ENCODE measurements at places on chromosomes 1 and 21.

- DNase-seq: no peak
These were observed 8.7 kb downstream of the MAB21L3 start for GRCh38 chr1:116119876-116120275.

- no peak for DNase-seq
These were observed at the start of gene DOP1B for GRCh38 chr21:36156815-36157670. TSS of gene DOP1B (plus strand) at chr21:36156824. CDS start at chr21:36164734, 7,910 bp downstream.

DNA sequence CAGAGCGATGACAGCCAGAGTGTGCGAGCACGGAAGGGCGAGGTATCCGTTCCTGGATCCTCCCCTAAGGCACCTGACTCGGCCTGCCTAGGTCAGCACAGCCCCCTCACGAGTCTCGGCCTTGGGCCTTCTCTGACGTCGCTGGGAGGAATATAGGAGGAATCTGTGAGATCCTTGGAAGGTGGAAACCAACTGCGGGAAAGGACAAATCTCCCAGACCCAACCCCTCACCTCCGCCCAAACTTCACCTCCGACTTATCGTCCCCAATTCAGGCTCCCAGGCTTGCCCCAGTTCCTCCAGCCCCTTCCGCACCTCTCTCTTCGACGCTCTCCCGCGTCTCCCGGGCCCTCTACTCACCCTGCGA is 494 bp downstream of the APH1A start:
- DNase-seq: no peak

DNA sequence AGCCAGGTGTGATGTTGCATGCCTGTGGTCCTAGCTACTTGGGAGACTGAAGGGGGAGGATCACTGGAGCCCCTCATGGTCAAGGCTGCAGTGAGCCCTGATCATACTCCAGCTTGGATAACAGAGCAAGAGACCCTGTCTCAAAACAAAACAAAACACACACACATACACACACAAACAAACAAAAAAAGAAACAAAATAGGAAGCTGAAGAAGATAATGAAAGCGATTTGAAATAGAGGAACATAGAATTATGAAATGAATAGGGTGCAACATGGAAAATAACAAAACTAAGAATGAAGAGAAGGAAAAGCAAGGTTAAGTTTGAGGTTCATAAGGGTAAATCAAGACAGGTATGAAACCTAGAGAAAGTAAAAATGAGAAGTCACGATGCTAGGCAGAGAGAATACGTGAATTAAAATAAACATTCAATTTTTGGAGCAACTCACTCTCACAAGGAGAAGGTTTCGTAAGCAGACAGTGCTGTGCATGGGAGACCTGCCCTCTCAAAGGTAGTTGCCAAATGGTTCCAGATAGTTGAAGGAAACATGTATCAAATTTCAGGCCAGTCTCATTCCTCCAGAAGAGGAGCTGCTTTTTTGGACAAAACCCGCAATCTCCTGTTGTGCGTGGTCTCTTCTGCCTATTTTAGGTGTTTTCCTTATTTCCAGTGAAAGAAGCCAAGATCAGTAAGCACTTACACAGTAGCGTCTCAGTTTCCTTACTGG is 3.3 kb downstream of the CD46 start:
- no peak for DNase-seq

DNA sequence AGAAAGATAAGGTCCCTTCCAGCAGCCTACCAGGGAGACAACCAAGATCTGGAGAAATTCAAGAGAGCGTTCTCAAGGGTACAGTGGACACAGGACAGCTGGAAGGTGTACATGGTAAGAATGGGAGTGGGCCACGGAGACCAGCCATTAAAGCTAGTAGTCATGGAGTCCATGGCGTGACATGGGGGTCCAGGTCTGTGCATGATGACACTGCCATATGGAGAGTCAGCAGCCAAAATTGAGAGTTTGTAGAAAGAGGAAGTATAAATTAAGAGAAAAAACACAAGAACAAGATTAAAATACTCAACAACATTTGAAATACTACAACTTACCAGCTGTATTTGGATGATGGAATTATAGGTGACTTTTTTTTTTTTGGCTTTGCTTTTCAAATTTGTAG is 7.9 kb upstream of the LORICRIN start:
- no peak for DNase-seq

DNA sequence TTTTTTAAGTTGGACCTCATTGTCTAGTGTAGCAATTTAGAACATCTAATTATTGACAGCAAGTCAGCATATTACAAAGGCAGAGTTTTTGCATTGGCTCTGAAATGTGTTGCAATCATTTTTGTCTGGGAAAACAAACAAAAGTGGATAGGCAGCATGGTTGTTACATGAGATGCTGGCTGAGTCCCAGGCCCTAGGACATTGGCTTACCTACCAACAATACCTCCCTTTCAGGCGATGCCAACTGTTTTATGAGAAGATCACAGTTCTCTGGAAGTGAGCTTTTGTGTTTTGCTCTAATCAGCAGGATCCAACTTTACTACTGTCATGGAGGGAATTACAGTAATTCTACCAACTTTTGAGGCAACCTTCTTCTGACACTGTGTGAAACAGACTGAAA is 71.5 kb upstream of the CXADR start:
- DNase-seq: peak; percentile 40

GRCh38 chr21:27423906-27424595 is 457.2 kb upstream of the ADAMTS5 start:
- no peak for DNase-seq

DNA sequence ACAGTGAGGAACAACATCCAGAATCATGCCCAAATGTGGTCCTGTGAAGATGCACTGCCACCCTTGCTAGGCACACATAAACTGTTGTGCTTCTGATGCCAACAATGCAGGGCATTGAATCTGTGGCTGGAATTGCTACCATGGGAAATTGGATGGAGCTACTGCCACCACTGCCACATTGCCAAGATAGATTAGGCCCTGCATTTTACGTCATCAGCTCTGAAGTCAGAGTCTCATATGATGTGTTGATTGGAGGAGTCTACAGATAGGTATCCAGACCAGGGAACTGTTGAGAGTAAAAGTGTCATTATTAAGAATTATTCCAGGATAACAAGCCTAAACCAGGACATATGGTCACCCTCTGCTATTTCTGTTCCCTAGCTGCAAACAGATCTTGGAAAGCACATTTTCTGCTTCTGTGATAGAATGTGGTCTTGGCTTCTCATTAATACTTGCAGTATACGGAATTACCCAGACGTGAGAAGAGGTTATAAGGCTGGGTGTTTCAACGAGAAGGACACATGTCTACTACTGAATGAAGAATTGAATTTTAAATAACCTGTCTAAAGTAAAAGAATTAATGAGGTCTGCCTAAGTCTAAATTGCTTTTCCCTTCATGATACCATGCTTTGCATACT is 106.6 kb downstream of the TNNI3K start:
- no peak for DNase-seq

GRCh38 chr1:60994369-60994768 is 88.0 kb upstream of the NFIA start:
- DNase-seq: no peak

- DNase-seq: no peak
These were observed 90.5 kb downstream of the CASZ1 start for GRCh38 chr1:10705953-10706352.

DNA sequence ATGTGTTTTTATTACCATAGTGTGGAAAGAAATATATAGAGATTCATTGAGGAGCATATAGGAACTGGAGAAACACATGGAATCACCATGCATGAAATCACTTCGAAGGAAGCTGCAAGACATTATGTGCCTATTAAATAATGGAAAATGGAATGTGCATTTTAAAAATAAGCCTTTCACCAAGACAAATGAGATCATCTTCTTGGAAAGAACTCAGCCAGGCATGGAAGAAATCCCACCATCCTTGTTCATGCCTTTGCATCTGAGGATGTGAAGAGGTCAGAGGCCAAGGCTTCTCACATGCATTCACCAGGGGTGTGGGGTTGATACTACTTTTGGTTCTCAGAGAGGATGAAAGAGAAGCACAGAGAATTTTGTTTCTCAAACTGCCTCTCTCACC is 50.0 kb downstream of the C1orf198 start:
- DNase-seq: no peak

DNA sequence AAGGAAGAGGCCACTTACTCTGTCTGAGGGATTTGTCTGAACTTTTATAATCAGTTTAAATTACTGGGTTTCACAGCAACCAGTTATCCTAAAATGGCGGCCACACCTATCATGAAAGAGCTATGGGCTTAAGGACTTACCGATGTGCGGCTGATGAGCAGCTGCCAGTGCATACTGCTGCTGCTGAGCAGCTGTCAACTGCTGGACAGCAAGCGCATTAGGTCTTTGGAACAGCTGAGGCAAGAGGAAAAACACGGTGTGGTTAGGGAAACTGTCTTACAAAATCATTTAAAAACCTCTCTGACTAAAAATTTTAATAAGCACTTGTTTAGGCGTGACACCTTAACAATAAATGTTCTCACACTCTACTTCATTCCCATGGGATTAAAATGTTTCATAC is 72.6 kb upstream of the SDC3 start:
- no peak for DNase-seq

- no peak for DNase-seq
These were observed 158.4 kb downstream of the ACTL8 start for GRCh38 chr1:17913326-17914115.

GRCh38 chr21:29238053-29238966 is 60.4 kb upstream of the BACH1 start:
- DNase-seq: no peak

Measured in posterior cingulate gyrus (tissue), 11 donors.